Smooth muscle cell of trachea (primary cell): ENCODE measurements at places on chromosomes 5 and 9. TPM values are rescaled to one million over a fixed set of nuclear protein-coding genes. Genes with fewer than 3 reads are reported as not detected.

The VCAN gene
- total RNA-seq, result 384 and 399 TPM in 2 replicates

The HK3 gene
- not detected in 2 replicates for total RNA-seq

The CDX1 gene
- 0.15 and 0.17 TPM in 2 replicates for total RNA-seq

The CTXN3 gene
- total RNA-seq, result not detected in 2 replicates

The SH3PXD2B gene
- total RNA-seq, result 22.4 and 41.2 TPM in 2 replicates

The EQTN gene
- total RNA-seq, result not detected in 2 replicates

The CARD9 gene
- 0.87 and 1.3 TPM in 2 replicates for total RNA-seq

The SPARC gene
- total RNA-seq, result 525 and 1,480 TPM in 2 replicates

The CDH9 gene
- not detected in 2 replicates for total RNA-seq

The MCIDAS gene
- not detected in 2 replicates for total RNA-seq

The KCNIP1 gene
- total RNA-seq, result not detected in 2 replicates

The LCN1 gene
- not detected in 2 replicates for total RNA-seq

The ZBED3 gene
- total RNA-seq, result 2.8 and 3.1 TPM in 2 replicates

The GMCL2 gene
- under 0.01 TPM in 1 of 2 replicates, not detected in the other for total RNA-seq

The SPATA6L gene
- total RNA-seq, result 0.15 and 0.17 TPM in 2 replicates

The NUTM2F gene
- total RNA-seq, result not detected in 2 replicates

The S1PR3 gene
- 12.8 and 30.9 TPM in 2 replicates for total RNA-seq

The IL33 gene
- 19.6 and 44.5 TPM in 2 replicates for total RNA-seq

The MRPS27 gene
- 86.7 and 100 TPM in 2 replicates for total RNA-seq

The INSYN2B gene
- total RNA-seq, result 5.8 and 14.6 TPM in 2 replicates

The CCDC171 gene
- 2.8 and 6.8 TPM in 2 replicates for total RNA-seq

The ADCY2 gene
- total RNA-seq, result 0.15 and 0.66 TPM in 2 replicates

The NXNL2 gene
- 2.0 and 2.3 TPM in 2 replicates for total RNA-seq

The IRGM gene
- total RNA-seq, result not detected in 2 replicates

The SLC45A2 gene
- total RNA-seq, result under 0.01 TPM in 1 of 2 replicates, not detected in the other

The GFRA3 gene
- total RNA-seq, result not detected in 2 replicates

The ADAMTSL2 gene
- total RNA-seq, result under 0.01 and 0.15 TPM in 2 replicates
